AG09309 (cell line): ENCODE measurements at places on chromosomes 6 and 20.

GRCh38 chr20:63037669-63038268 is 31.0 kb upstream of the BHLHE23 start:
- no peak for DNase-seq

- no peak for DNase-seq
These were observed 256.4 kb downstream of the TMEM242 start for GRCh38 chr6:157066781-157067491.

- no peak for DNase-seq
These were observed 3.6 kb upstream of the SLC52A3 start for GRCh38 chr20:771741-772464.

DNA sequence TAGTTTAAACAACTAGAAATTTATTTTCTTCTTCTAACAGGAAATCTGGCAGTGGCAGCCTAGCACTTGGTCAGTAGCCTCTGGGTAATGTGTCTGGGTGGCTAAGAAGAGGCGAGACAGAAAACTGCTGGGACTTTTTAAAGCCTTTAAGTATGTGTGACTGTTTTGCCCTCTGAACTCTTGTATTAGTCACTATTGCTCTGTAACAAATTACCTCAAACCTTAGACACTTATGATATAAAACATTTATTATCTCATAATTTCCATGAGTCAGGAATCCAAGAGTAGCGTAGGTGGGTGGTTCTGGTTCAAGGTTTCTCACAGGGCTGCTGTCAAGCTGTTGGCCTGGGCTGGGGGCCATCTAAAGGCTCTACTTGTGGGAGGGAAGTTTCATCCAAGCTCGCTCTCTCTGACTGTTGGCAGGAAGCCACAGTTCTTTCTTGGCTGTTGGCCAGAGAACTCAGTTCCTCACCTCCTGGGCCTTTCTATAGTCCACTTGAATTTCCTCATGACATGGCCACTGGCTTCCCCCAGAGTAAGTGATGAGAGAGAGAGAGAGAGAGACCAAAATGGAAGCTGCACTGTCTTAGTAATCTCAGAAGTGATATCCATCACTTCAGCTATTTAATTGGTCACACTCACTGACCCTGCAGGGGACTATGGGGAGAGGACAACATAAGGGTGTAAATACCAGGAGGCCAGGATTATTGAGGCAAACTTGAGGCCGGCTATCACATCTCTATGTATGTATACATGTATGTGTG is 17.4 kb upstream of the TBC1D22B start:
- DNase-seq: peak; percentile 94

- DNase-seq: no peak
These were observed 592 bp downstream of the SAPCD1 start for GRCh38 chr6:31762878-31763618.

GRCh38 chr20:50286609-50287008 is 96.0 kb downstream of the CEBPB start:
- DNase-seq: peak; percentile 75

DNA sequence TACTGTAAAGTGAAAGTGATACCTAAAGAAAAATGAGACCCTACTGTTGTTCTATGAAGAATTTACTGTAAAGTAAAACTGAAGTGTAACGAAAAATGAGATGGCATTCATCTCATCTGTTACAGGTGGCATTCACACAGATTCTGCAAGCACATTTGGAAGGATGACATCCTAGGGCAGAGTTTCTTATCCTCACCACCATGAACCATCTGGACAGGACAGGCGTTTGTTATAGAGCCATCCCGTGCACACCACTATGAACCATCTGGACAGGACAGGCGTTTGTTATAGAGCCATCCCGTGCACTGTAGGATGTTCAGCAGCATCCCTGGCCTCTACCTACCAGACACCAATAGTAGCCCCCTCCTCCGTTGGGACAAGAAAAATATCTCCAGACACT is 294.8 kb downstream of the GMDS start:
- no peak for DNase-seq

DNA sequence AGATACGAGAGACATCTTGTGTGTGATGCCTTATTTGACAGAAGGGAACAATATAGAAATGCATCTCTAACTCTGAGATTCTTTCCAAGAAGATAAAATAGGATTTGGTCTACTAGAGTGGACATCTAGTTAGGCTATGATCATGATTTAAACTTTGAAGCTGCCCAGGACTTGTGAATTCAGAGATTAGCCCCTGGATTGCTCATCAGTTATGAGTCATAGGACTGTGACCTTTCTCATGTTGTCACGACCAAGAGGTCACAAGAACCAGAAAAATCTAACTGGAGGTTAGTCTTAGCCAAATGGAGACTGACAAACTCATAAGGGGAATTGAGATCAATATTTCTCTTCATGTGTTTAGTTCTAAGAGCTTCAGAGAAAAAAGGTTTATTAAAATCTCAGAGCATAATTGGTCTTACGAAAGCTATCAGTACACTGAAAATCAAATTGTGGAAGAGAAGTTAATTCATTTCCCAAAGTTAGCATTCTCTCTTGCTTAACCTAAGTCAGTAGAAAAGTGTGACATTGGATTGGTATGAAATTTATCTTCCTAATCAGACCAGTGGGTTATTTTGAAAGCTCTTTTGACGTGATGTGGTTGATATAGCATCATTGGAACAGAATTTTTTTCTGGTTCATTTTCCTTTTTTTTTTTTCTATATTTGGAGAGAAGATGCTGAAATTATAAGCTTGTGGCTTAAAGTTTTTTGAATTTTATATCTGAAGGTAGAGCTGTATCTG is 245.7 kb downstream of the RNF144B start:
- DNase-seq: no peak

- no peak for DNase-seq
These were observed 309.9 kb upstream of the CDYL start for GRCh38 chr6:4466261-4466660.

DNA sequence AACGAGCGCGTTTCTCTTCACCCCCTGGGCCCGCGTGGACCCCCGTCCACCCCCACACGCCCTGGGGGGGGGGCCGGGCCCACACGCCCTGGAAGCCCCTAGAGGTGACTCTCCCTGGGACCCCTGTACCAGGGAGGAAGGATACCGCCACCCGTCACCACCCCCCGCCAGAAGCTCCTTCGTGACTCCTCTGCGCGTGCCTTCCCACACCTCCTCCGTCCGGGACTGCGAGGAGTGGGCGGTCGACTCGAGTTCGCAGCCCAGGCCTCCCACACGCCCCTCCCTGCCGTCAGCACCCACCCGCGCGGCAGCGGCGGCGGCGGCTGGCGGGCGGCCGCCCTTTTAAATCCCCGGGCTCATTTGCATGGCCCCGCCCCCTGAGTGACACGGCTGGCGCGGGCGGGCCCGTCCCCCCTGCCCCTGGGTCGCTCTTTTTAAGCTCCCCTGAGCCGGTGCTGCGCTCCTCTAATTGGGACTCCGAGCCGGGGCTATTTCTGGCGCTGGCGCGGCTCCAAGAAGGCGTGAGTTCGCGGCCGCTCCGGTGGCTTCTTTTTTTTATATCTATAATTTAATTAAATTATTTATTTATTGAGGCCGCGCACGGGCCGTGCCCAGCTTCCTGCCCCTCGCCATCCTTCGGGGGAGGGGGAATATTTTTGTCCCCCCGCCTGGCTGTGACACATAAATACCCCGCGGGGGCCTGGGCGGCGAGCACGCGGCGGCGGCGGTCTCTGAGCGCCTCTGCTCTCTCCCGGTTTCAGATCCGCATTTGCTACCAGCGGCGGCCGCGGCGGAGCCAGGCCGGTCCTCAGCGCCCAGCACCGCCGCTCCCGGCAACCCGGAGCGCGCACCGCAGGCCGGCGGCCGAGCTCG is at the start of gene HMGA1:
HMGA1 (plus strand) TSS at position 431 of the 873 bp plus-strand sequence. CDS start 3,908 bp downstream, outside the sequence.
- DNase-seq: peak; percentile 25

GRCh38 chr6:151338651-151339200 is 52.6 kb downstream of the ZBTB2 start:
- DNase-seq: no peak

DNA sequence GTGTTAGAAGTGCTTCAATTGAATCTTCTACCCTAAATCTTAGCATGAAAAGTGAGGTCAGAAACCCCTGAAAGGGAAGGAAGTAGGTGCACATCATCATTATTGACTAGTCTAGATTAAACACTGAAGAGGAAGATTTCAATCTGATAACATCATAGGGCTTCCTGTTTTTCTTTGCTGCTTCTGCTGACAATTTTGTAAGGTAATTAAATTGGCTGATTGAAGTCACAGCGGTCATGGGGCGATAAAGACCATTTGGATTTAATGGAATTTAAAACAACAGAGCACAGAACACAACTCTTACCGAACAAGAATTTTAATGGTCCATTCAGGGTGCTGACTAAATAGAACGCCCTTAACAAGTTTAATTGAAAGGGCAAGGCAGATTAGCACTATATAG is 11.3 kb downstream of the GRIK2 start:
- DNase-seq: no peak

DNA sequence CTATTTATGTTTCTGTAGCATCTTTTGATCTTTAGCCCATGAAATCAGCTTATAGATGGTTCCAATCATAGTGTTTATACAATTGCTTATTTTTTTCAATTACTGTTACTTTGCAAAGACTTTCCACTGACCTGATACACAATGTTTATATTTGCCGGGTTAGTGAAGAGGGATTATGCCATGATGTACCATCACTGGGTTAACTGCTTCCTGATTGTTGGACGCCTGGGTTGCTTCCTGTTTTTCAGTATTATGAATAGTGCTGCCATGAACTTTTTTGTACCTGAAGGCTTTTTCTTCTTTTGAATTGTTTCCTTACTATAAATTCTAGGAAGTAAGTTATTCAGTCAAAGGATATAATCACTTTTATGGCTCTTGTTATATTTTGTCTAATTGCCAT is 6.9 kb downstream of the MANBAL start:
- no peak for DNase-seq
